ENCODE measurements at places on chromosomes 12 and 14.

DNA sequence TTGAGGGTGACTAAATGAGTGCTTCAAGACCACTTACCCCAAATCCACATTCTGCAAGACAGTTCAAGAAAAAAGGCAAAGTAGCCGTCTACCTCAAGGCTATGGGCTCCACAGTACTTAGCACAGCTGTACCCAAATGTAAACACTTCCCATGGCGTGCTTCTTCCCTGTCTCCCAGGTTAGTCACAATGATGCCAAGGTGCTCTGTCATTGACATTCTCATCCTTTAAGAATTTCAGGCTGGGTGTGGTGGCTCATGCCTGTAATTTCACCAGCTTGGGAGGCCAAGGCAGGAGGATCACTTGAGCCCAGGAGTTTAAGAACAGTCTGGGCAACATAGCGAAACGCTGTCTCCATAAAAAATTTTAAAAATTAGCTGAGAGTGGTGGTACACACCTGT lies 51.2 kb upstream of the CERS5 start:
- DNase-seq = no peak

DNA sequence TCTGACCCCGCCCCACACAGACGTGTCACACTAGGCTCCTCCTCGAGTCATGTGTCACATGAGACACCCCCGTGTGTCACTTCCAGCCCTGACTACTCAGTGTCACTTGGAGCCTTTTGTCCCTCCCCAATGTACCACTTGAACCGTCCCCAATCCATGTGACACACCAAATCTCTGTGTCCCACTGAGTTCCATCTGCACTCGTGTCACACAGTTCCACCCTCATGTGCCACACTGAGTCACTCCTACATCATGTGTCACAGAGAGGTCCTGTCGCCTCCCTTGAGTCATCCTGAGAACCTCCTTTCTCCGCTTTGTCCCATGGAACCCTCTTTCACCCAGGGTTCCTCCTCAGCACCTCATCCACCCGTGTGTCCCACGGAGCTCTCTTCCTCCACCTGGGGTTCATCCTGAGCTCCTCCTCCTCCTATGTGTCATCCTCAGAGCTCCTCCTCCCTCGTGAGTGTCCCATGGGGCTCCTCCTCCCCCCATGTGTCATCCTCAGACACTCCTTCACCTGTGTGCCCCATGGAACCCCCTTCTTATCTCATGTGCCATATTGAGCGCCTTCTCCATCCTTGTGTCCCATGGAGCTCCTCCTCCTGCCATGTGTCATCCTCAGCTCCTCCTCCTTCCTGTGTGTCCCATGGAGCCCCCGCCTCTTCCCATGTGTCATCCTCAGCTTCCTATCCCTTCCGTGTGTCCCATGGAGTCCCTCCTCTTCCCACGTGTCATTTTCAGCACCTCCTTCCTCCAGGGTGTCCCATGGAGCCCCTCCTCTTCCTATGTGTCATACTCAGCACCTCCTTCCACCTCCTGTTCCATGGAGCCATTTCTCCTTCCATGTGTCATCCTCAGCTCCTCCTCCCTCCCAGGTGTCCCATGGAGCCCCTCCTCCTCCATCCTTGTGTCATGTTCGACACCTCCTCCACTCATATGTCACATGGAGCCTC lies 32.0 kb downstream of the RTL1 start:
- DNase-seq = no peak

- no peak for DNase-seq
Measured at GRCh38 chr14:76793956-76794355, 18.7 kb downstream of the ANGEL1 start.

- no peak for DNase-seq
Measured at GRCh38 chr12:92621312-92621711, 81.5 kb upstream of the PLEKHG7 start.

GRCh38 chr12:16563504-16563903 lies 42.5 kb downstream of the LMO3 start:
- DNase-seq = no peak

DNA sequence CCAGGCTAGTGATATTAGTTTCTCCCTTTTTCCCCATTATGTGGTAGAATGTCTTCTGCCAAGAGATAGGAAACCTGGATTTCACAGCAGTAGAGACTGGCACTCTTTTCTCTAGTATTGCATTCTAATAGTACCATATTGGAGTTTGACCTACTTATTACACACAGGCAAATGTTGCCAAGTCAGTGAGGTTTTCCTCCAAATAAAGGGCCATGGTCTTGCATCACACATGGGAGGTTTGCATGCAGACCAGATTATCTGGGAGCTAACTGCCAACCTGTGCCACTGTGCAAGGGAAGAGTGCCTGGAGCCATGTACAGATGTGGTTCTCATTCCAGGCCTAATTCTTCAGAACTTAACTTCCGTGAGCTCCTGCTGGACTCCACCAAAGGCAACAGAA lies 113.3 kb downstream of the ANO6 start:
- no peak for DNase-seq

GRCh38 chr14:43898687-43899086 lies 608.4 kb downstream of the FSCB start:
- no peak for DNase-seq
